ENCODE measurements at places on chromosomes 6 and 20.

- DNase-seq, result no peak
These were observed 108.0 kb upstream of the MOCS1 start for GRCh38 chr6:40042232-40042631.

DNA sequence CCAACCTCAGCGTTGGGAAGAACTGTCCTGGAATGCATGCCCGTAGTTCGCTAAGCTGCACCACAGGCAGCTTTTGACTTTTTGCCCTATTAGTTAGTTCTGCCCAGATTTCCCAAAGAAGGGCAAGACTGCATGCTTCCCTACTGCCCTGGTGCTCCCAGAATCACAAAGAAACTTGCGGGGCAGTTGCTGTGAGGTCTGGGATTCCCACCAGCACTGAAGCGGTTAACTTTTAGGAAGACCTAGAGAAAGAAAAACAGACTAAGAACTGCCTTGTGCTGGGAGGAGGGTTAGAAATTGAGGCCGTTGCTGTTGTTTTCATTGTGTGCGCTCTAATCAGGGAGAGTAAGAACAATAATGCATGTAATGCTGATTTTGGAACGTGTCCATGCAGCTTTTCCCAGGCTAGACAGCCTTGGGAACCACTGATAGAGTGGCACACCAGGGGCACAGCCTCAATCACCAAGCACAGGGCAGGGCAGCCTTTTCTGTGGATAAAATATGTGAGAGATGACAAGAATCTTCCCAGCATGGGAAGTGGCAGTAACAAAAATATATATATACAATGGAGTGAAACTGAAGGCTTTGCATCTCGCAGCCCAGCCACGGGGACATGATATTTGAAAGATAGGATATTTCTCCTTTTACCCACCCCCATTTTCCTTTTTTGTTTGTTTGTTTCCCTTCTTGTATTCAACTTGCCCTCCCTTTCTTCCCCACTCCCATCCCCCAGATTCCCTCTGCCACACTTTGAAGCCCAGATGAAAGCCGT, 137.7 kb upstream of the HEY2 start:
- no peak for DNase-seq

- no peak for DNase-seq
These were observed 162.2 kb upstream of the BMP2 start for GRCh38 chr20:6605055-6605935.

GRCh38 chr6:104606361-104606760, 253.4 kb downstream of the HACE1 start:
- DNase-seq, result no peak

- DNase-seq, result no peak
These were observed 710.5 kb downstream of the QKI start for GRCh38 chr6:164124986-164125385.

GRCh38 chr6:144302701-144303372, 17.7 kb downstream of the UTRN start:
- no peak for DNase-seq

DNA sequence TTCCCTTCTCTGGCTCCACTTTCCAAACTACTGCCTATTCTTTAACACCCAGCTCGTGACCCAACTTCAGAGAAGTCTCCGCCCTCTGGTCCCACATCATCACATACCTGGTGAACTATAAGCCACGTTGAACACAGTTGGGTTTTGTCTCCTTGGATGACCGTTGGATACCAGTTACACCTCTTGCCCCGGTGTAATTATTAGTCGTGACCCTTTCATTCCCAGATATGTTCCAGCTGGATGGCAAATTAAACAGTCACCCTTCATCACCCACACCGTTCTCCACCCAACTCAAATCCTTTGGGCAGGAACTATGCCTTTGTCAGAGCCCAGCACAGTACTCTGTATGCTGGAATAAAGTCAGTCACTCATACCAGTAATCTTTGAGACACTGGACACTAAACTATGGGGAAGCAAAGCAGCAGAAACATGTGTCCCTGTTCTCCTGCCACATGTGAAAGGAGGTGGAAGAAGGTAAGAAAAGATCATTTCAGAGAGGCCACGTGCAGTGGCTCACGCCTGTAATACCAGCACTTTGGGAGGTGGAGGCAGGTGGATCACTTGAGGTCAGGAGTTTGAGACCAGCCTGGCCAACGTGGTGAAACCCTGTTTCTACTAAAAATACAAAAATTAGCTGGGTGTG, 22.5 kb downstream of the PLAGL2 start:
- DNase-seq, result no peak

- no peak for DNase-seq
These were observed 940.5 kb upstream of the MANEA start for GRCh38 chr6:94636780-94637385.

- DNase-seq, result peak; percentile 40
These were observed at the start of gene MTCL3 for GRCh38 chr6:127518710-127519468. Gene MTCL3, minus strand, starts transcription at chr6:127519335.

DNA sequence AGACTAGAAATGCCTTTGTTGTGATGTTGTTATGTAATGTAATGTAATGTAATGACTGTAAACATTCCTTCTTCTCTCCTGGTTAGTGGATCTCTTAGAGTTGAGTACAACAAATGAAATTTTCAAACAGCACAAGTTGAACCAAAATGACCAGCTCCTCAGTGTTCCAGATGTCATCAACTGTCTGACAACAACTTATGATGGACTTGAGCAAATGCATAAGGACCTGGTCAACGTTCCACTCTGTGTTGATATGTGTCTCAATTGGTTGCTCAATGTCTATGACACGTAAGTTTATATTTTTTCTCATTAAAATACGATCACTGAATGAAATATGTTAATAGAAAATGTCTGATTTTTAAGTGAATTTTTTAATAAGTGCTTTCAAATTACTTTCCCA, 496.7 kb downstream of the UTRN start:
- DNase-seq, result no peak

Measured in activated naive CD8-positive, alpha-beta T cell treated with anti-CD3 and anti-CD28 coated beads, Interleukin-2, amount 10 ng/mL, durations not matched to agents 7 days and 5 days (primary cell).